ENCODE measurements at places on chromosomes 12 and 14. TPM values are rescaled to one million over a fixed set of nuclear protein-coding genes. Genes with fewer than 3 reads are reported as not detected.

The CLEC4D gene
- total RNA-seq: not detected

The SLC5A8 gene
- not detected for total RNA-seq

The NDUFA12 gene
- 138 TPM for total RNA-seq

The INHBE gene
- 0.11 TPM for total RNA-seq

The OR4N2 gene
- not detected for total RNA-seq

The MUCL1 gene
- not detected for total RNA-seq

The CAPZA3 gene
- total RNA-seq: not detected

The LTBP2 gene
- 11.0 TPM for total RNA-seq

The TSPAN11 gene
- total RNA-seq: 0.20 TPM

The CPM gene
- total RNA-seq: 5.3 TPM

The CD27 gene
- total RNA-seq: not detected

The LAG3 gene
- 2.1 TPM for total RNA-seq

The GPATCH2L gene
- total RNA-seq: 20.4 TPM

The NGB gene
- not detected for total RNA-seq

The GPR137C gene
- 0.17 TPM for total RNA-seq

The PTPN6 gene
- 12.9 TPM for total RNA-seq

The LHX5 gene
- total RNA-seq: 0.07 TPM

The RAD9B gene
- total RNA-seq: 0.09 TPM

The TAS2R46 gene
- total RNA-seq: not detected

The CD163 gene
- 0.15 TPM for total RNA-seq

The SLC15A5 gene
- total RNA-seq: not detected

The EML1 gene
- 36.5 TPM for total RNA-seq

The GZMB gene
- total RNA-seq: not detected
